ENCODE measurements at places on chromosomes 2 and 18.
A peak's percentile ranks its signal among the peaks of the same experiment; 100 is the strongest.

- no peak for DNase-seq
Observed at GRCh38 chr2:86489542-86489941, 48.4 kb downstream of the KDM3A start.

DNA sequence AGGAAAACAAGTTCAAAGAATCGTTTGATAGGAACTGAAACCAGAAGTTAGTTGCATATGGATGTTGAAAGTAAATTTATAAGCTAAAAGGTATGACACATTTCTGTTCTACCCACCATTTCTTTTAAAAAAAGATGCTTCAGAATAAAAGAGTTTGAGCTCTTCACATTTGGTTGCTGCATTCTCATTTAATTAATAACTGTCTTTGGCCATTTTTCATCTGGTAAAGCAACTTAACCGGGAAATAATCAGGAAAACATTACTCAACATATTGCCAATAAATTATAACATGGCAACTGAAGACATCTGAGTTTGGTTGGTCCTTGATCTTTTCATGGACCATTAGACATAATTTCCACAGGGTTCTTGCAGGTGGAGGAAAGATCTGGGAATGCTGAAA, 180.2 kb upstream of the TWIST2 start:
- no peak for DNase-seq

DNA sequence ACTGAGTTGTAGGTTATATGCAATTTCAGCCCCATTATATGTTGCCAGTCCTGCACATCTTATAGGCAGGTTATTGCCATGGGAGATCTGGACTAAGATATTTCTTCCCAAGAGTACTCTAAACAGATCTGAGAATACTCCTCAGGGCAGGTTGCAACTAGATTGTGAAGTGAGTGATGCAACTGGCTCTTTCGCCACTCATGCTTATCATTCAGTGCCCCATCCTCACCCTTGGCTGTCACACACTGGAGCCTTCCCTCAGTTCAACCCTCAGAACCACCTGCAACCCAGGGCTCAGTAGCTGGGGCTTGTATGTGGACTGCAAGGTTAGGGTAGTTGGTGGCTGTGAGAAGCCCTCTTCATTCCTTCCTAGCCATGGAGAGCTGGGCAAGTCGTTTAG, 14.1 kb downstream of the MERTK start:
- no peak for DNase-seq

DNA sequence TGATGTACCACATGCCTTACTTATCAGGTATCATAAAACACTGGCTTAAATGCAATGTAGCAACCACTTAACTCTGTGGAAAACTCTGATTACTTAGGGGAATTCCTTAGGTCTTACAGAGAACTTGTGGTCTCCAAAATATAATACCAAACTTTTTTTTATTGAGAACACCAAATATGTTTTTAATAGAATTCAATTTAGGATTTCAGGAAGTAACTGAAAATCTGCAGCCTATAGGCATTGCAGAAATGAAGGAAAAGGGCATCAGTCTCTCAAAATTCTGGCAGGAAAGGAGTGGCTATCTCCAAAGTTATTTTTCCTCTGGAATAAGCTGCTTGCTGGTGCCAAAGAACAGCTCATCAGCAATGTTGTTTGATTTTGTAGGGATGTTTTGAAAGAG, 105.3 kb upstream of the UGP2 start:
- DNase-seq: no peak

DNA sequence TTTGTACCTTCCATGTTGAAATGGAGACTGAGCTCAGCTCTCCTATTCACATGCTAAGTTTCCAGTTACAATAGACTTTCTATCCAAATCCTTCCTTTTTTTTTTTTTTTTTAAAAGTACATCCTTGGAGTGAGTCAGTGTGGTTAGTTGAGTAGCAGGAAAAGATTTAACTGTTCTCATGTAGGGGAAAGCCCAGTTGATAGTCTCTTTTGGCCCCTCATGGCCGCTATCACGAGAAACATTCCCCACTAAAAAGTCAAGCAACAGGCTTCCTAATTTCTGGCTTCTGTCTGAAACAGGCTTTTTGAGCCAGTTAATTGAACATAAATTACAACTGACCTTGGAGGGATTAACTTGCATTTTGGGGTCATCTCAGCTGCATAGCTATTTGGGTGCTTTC, 161.3 kb downstream of the MEIS1 start:
- no peak for DNase-seq

DNA sequence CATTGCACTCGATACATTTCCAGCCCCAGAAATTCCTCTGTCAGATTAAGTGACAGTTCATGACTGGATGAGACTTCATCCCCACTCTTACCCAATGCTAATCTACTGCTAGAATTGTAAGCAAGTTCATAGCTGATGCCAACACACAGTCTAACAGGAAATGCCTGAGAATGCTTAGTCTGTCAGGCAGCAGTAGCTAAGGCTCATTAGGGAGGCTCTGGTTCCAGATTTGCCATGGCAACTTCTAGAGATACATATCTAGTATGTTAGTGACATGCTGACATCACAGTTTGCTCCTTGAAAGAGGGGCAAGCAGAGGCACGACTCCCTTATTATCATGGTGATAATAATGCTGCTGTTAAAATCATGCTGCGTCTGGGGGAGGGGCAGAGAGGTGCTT, 198.4 kb downstream of the RBM43 start:
- DNase-seq: no peak

DNA sequence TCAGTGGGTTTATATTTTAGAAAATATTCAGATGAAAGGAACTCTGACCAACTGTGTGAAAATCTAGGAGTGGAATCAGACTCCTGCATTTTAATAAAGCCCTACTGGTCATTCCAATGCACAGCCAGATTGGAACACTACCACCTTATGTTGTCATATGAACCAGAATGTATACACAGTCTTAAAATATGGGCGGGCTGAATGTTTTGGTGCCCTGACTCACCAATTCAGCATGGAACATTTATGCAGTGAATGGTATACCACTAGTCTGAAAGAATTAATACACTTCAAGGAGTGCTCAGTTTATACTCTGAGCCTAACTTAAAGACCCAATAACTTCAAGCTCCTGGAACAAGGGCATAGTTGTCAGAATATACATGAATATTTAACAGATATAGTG, 280.9 kb upstream of the TCF4 start:
- no peak for DNase-seq

DNA sequence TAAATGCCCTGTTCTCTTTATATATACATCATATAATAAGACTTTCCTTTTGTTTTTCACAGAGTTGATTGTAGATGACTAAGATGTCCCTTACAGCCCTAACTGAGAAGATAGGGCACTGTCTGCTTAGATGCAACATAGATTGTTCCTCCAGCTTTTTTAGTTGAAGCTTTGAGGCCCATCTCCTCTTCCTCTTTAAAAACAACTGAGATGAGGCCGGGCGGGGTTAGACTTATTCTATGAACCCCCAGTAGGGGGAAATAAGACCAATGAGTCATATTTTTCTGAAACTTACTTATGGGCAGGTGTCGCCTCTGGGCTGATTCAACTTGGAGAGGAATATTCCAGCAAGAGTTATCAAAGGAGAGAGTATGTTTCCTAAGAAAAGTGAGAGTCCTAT, 84.6 kb downstream of the FBXO15 start:
- DNase-seq: no peak

- no peak for DNase-seq
Observed at GRCh38 chr2:97745474-97746174, 32.2 kb downstream of the ZAP70 start.

DNA sequence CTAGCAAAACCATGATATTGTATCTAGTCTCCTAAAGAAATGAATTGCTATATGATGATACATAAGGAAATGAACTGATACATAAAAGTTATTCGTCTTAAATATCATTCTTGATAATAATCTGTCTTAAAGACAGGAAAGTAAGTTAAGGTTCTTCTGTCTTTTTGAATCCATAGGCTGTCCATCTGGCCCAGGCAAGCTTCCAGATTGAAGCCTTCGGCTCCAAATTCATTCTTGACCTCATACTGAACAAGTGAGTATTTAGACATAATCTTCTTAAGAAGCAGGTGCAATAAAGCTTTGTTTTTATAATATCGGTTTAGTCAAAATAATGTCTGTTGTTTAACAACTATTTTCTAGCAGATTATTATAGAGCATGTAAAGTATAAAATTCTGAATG, 37.7 kb downstream of the ADAM23 start:
- DNase-seq: peak; percentile 69

DNA sequence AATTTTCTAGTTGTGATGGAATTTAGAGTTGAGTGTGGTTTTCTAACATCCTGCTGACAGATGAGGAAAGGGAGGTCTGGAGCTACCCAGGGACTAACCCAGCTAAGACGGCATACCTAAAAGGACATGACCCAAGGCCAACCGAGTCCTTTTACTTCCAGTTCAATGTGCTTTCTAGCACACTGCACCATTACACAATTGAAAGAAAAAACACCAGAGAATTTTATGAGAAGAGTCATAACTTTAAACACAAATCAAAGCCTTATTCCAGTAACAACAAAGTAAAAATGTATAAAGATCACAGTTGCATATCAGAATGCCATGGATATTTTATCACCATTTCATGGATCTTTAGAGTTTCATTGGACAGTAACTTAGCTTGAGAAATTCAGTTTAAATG, 480.3 kb downstream of the MEIS1 start:
- DNase-seq: no peak

GRCh38 chr2:210913461-210913860, 357.1 kb downstream of the CPS1 start:
- DNase-seq: no peak

DNA sequence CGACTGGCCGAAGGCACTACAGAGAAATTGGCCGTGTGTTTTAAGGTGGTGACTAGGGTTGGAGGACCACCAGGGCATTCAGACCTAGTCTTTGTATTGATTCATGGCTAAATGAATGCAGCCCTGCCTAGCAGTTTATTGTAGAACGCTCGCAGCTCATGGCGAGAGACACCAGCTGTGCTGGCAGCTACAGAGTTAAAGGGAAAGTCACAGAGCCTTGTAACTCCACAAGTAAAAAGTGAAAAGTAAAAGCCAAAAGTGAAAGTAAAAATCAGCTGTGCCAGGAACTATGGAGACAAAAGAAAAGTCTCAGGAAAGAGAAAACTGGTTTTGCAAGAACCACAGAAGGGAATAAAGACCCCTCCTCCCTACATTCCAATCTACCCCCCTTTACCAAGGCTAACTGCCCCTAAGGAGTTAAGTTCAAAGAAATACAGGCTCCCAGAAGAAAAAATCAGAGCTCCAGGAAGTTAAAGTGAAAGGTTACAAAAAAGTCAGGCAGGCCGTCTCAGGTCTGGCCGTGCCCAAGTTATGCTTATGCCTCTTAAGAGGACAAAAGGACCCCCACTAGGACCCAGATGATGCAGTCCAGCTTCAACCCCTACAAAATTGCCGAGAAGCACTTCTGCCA, 46.4 kb upstream of the SELENOI start:
- DNase-seq: no peak

GRCh38 chr2:37570773-37571586, 100.5 kb downstream of the CDC42EP3 start:
- DNase-seq: no peak

- DNase-seq: peak; percentile 30
Observed at GRCh38 chr18:21449367-21450290, 150.9 kb downstream of the ESCO1 start.

- no peak for DNase-seq
Observed at GRCh38 chr2:173669271-173669853, 295.8 kb downstream of the SP3 start.

DNA sequence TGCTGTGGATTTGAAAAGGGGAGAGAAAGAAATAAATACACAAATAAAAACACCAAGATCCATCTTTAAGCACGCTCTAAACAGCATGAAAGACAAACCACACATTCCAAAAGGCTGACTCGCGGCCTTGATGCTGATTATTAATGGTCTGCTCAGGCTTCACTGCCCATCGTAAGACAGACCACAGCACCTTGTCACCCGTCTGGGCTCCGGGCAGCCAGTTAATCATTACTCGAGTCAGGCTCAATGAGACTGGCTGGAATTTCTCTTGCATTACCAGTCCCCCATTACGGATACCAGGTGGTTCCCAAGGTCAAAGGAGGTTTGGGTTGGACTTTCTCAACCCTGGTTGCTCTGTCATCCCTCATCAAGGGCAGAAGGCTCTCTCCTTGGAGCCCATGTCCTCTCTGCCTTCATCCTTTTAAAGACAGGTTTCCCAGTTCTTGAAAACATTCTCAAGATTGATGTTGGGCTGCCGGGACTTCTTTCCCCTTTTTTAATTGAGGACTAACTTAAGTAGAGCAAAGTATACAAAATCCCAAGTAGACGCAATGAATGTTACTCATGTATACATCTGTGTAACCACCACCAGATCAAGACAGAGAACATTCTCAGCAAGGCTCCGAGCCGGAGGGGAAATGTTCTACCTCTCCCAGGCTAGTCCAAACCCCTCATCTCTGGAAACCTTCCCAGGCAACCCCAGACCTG, 8.1 kb downstream of the SMAD7 start:
- no peak for DNase-seq
